ENCODE measurements at places on chromosomes 16 and 17. TPM values are rescaled to one million over a fixed set of nuclear protein-coding genes. Genes with fewer than 3 reads are reported as not detected.

Gene TTYH2
- 1.9 TPM for total RNA-seq

Gene HYDIN
- total RNA-seq, result not detected

- no peak for DNase-seq
These were observed 4.3 kb upstream of the KSR1 start for GRCh38 chr17:27451906-27452305.

DNA sequence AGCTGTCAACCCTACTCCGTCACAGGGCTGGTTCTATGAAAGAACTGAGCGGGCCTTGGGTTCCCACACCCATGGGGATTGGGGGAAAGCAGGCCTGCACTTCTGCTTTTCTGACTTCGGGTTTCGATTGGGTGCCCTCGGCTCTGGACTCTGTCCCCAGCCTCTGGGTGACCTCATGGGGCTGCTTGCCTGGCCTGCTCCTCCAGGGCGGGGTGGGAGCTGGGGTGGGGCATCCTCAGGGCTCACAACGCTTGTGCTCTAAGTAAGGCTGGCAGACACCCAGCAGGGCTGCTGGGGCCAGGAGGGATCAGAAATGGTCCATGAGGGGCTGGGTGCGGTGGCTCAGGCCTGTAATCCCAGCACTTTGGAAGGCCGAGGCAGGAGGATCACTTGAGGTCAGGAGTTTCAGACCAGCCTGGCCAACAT lies 19.2 kb downstream of the ARHGAP27 start:
- no peak for DNase-seq

GRCh38 chr17:48995974-48996721 lies 1.0 kb upstream of the IGF2BP1 start:
- peak; percentile 57 for DNase-seq

DNA sequence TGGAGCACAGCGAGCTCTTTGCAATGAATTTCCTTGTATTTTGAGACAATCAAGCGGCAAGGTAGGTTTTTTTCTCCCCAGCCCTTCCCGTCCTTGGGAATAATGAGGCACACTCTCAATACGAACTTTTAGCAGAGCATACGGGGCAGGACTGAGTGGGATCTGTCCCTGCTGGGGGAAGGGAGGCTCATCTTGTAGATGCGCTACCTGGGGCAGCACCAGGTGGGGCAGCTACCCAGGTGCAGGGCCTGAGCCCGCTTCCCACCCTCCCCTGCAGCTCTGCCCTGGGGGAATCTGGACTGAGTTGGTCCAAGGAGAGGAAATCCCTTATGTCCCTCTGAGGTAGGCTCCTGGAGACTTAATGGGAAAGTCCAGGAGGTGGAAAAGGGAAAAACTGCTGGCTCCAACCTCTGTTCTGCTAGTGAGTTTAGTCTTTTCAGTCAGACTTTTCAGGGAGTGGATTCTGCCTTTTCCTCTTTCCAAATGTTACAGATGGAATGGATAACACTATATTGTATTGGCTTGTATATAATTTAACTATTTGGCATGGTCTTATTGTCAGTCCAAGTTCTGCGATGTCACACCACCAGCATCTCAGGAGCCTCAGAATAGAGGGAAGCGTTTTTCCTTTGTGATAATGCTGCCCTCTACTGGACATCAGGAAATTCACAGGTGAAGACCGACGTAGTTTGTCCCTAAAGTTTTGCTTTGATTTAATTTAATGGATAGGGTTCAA lies 9.6 kb upstream of the CES1 start:
- peak; percentile 39 for DNase-seq

DNA sequence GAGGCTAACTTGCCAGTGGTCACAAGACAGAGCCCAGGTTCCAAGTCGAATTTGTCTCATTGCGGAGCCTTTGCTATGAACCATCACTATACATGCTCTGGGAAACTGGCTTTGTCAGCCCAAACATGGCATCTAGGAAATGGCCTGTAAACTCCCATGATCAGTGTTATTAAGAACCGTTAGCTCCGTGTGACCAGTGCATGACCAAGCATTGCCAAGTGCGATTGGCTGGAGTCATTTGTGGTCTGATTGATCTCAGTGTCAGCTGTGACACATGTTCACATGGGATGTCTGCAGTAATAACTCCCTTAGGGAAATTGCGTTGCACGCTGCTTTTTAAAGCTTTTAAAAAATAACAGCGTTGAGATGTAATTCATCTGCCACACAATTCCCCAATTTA lies 18.6 kb upstream of the CDH3 start:
- DNase-seq, result peak; percentile 49

DNA sequence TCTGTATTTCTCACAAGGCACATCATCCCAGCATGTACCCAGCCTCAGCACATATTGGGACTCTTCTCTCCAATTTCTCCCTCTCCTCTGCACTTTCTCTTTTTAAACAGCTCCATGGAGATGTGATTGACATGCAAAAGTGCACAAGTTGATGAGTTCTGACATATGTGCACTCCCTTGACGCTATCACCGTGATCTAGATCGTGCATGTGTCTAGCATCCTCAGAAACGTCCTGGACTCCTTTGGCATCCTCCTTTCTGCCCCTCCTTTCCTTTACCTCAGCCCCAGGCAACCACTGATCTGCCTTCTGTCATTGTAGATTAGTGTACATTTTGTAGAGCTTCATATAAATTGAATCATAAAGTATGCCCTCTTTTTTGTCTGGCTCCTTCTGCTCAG lies 108.0 kb upstream of the HSBP1 start:
- no peak for DNase-seq

DNA sequence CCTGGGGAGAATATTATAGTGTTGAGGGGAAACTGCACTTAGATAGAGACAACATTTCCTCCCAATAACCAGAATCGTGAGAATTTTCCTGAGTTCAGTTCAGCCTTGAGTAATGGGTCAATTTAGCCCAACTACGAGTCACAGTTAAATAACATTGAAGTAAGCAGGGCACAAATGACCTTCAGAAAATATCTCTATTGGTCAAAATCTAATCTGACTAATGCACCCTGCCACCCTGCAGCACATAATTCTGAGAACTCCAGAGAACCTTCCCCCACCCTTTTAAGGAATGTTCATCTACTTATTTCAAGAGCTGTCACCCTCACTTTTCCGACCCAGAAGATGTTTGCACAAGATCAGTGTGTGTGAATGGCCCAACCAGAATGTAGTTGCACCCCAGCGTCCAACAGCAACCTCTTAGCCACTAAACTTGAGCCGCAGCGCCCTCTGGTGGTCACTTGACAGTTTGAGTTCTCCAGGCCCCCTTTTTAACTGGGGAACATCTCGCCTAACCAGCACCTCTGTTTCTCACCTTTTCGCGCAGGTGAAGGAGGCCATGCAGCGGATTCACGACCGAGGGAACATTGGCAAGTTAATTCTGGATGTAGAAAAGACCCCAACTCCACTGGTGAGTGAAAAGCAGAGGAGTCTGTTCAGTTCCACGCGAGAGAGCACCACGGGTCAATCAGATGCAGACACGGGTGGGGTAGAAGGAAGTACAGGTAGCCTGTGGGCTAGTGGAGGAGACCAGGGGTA lies 50.9 kb upstream of the CLEC3A start:
- peak; percentile 24 for DNase-seq

DNA sequence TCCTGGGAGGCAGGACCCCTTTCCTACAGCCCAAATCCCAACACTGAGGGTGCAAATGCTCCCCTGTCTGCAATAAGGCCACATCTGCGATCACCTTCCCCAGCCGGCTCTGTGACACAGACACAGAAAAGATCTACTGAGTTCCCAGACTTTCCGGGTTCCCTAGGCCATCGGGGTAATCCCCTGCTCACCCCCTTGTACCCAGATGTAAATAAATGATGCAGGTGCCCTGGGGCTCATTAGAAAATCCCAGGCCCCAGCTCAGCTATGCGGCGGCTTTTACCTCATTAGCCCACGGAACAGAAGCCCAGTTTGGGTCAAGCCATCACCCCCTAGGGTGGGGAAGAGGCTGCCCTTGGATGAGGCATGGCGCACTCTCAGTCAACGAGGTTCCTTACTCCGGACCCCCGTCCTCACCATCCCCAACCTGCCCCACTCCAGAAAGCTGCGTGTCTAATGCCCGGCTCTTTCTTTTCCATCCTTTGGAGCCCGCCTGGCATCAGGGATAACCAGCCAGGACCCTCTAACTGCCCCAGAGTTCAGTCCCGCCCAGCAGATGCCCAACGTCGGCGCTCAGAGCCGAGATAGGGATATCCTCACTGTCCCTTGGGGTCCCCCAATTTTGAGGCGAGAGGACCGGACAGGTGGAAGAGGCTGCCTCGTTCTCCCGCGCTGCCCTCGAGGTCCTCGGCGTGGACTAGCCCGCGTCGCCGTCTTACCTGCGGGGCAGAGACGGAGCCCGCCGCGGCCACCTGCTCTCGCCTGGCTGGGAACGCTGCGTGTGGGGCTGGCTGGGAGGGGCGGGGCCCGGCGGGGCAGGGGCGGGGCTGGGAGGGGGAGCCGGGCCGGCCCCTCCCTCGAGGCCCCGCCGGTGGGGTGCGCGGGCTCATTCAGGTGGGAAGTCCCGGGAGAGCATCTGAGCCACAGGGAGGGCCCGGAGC lies at the start of gene ZNF385C:
TSS of gene ZNF385C (minus strand) at position 783 of the 941 bp plus-strand sequence. CDS start 35,417 bp downstream, outside the sequence.
- no peak for DNase-seq

DNA sequence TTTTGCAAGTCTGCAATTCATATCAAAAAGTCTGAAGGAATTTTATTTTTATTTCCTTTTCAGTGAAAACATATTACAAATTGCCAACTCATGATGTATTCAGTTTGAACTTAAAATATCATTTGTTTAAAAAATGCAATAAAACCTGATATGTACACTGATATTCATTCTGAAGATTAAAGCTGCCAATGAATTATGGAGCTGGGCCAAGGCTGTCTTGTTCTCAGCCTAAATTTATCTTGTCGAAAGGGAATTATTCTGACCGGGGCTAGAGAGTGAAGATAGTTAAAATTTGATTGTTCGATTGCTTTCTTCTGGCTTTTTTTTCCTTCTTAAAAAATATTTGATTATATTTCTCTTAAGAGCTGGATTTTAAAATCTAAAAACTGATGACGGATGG lies 54.0 kb upstream of the RBFOX1 start:
- no peak for DNase-seq

GRCh38 chr17:73588891-73589290 lies 55.4 kb downstream of the SDK2 start:
- DNase-seq, result no peak

DNA sequence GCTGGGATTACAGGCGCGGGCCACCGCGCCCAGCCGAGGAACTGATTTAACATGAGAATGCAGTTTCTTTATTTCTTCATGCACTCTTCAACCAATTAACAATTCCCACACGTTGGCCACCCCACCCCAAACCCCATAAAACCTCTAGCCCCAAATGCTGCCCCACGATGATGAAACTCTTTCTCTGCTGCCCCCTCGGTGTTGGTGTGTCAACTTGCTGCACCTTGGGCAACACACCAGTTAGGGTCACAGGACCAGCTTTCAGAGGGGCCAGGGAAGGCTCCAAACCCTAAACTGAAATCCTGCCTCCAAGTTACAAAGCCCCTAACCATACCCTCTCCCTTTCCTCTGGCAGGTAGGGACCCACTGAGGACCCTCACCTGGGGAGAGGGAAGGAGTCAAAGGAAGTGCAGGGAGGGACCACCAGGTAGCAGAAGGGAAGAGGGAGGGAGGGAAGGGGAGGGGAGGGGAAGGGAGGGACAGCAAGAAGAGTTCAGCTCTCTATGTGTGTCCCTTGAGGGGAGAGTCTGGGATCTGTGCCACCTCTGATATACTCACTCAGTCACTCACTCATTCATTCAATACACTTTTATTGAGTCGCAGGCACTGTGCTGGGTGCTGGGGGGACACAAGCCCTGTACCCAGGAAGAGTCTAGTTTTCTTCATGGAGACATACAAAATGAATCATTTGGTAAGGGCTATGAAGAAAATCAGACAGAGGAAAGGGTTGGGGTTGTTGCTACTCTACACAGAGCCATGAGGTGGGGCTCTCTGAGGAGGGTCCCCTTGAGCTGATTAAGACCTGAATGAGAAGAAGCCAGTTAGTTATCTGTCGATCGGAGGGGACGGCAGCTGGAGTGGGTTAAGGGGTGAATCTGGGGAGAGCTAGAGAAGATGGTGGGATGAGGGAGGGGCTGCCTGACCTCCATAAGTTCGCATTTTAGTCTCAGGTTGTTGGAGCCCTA lies 3.9 kb downstream of the PLXDC1 start:
- no peak for DNase-seq

DNA sequence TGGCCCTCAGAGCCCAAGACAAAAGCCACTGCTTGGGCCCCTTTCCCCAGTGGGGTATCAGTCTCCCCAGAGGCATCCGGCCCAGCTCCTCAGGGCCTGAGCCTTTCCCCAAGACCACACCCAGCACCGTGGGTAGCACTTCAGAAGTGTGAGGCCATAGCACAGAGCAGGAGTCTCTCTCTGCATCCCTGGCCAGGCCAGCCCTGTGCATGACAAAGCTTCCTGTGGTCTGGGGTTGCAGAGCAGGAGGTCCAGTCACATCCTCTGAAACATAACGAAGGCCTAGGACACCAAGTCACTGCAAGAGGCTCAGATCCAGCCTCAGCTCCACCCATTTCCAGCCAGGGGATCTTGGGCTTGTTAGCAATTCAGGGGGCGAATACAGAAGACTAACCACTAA lies 56.8 kb upstream of the ZNF423 start:
- DNase-seq, result no peak

DNA sequence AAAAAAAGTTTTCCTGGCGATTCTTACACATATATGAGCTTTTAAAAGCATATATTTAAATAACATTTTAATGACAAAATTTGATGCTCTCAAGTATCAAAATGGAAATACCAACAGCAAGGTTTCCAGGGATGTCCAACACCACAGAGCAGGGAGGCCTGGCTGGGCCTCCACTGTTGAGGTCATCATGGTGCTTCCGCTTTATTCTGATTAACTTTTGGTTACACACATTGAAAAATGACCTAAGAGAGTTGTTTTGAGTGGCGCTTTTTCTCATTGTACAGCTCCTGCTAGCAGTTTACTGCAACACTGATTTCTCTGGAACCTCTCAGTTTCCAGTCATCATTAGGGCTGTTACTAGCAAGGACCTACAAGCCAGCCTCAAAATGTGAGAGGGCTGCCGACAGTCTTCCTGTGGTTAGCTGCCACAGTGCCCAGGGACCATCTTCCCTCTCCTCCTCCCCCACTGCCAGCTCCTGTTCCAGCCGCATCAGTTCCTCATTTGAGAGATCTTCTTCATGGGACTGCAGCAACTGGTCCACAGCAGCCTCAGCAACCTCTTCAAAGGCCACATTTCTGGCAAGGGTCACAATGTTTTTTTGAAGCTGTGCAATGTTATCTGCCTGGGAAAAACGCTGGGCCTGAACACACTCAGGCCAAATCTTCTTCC lies 21.3 kb downstream of the DEF8 start:
- DNase-seq, result no peak

GRCh38 chr16:50763211-50763610 lies 21.3 kb downstream of the CYLD start:
- DNase-seq, result no peak

- no peak for DNase-seq
These were observed 14.7 kb upstream of the RUNDC3A start for GRCh38 chr17:44293509-44294226.

- no peak for DNase-seq
These were observed 26.2 kb upstream of the TXNDC11 start for GRCh38 chr16:11768849-11769248.

DNA sequence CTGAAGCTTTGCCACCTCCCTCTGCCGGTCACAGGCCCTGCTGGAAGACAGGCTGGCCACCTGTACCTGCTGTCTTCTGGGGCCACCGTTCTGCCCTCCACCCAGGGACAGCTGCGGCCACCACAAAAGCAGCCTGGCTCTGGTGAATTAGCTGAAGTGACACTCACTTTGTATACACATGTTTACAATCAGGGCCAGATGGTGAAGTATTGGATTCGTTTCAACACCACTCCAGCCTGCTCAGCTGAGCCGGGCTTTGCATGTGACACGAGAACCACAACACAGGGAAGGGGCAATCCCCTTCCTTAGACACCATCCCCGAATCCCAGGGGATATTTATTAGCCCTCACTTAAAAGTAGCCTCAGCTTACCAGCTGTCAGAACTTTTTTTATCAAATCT lies 191.5 kb upstream of the RPL38 start:
- DNase-seq, result no peak

GRCh38 chr17:44110823-44111633 lies 12.4 kb downstream of the HDAC5 start:
- peak; percentile 90 for DNase-seq

Measured in LHCN-M2 (cell line).